Mesenteric fat pad (tissue), 1 donor: ENCODE measurements at places on chromosomes 11 and 22. TPM values are rescaled to one million over a fixed set of nuclear protein-coding genes. Genes with fewer than 3 reads are reported as not detected.

DNA sequence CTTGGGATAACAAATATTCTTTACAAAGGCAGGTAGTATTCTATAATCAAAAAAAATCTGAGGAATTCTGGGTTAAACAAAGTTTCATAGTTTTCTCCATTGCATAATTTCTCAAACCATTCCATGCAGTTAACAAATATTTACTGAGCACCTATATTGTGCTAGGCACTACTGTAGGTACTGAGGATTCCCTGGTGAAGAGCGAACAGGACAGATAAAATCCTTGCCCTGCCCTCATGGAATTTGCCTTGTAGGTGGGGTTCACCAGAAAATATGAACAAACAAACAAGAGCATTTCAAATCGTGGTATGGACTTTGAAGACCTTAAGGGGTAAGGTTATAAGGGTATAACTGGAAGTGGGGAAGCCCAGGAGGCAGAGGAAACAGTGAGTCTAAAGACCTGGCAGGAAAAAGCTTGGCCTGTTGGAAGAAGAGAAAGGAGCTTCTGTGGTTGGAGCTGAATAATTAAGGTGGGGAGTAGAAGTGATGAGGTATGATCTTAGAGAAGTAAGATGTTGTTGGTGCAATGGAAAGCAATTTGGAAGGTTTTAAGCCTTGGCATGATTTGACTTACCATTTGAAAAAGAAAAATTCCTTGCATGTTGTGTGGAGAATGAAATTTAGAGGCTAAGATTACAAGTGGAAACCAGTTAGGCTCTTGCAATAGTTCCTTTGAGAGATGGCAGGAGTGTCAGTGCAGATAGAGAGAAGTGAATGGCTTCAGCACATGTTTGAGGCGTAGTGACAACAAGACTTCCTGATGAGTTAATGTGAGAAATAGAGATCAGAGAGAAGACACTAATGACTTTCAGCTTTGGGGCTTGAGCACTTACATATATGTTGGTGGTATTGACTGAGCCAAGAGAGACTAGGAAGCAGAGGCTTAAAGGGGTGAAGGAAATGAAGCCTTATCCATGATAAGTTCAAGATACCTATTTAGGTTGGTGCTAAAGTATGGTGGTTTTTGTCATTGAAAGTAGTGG is 55.7 kb upstream of the PICALM start:
- DNase-seq, result no peak

DNA sequence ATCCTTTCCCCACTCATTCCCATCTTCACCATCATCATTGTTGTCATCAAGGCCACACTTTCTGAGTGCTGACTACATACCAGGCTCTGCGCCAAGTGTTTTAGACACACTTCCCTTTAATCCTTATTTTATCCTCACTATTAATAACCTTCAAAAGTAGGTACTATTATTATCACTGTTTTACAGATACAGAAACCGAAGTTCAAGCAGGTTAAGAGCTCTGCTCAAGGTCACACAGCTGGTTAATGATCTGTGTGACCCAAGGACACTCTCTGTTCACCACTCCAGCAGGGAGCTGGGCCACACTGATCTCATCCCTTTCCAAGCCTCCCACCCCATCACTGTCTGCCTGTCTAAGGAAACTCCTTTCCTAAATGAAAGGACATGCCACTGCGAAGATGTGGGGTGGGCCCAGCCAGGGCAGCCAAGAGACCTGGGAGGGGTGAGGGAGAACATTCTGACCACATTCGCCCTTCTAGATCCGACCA is 17.2 kb upstream of the TSKU start:
- DNase-seq, result no peak

DNA sequence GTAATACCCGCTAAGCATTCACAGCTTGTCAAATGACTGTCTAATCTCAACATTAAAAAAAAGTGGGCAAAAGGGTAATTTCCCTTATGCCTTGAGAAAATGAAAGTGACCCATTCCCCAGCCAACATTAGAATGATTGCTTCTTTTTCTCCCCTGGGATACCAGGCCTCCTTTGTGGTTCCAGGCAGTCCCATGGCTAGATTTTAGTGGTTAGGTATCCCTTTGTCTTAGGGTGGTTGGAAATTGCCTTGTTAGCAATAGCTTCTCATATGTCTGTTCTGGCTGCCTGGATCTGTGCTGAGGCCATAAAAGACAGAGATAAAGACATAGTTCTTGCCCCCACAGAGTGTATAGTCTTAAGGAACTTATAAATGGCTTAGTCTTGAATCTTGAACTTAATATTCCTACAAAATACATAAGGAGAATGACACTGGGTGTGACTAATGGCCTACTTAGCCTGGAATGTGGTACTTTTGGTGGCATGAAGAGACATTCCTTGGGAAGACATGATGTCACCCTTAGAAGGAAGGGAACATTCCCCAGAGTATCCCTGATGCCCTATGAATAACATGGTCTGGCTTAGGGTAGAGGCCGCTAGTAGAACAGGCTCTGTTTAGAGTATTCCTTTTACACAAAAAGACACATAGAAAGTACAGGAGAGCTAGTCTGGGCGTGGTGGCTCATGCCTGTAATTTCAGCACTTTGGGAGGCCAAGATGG is 90.3 kb downstream of the ZBTB16 start:
- no peak for DNase-seq

DNA sequence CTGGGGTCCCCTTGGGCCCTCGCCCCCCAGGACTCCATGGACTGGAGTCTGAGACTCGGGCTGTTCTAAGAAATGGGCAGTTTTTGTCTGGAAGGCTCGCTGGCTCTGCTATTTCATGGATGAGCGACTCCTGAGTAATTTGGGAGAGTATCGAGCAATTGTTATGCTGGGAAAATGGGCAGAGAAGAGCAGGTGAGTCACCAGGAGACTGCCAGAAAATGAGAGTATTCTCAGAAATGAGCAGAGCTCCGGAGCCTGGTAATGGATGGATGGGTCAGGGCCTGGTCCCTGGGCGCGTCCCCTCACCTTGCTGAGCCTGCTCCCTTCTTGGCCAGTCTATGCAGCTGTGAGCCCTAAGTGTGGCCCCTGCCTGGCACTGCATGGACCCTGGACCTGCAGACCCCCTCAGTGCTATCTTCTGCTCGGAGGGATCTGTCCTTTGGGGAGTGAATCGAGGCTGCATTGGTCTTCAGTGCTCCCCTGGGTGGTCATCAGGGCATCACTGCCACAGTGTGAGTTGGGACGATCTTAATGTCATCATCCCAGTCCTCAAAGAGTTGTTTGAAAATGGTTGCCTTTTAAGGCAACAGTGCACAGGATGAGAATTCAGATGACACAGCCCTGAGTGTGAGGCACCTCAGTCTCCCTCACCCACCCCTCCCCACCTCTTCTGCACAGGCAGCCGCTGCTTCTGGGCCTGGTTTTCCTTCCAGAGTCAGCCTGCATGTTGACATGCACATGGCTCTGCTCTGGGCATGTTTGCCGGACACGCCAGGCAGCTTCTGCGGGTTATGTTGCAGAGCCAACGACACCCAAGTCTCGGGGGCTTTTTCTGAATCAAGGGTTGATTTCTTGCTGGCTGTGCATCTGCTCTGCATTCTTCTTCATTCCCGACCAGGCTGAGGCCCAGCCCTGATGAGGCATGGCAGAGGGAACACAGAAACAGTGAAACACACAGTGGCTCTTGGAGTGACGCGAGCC is 519.0 kb downstream of the TBC1D22A start:
- no peak for DNase-seq

Gene CACNA1I
- 0.10 TPM for total RNA-seq

Gene GDPD4
- total RNA-seq, result not detected

Gene RASD2
- total RNA-seq, result 1.6 TPM

Gene OR10A2
- total RNA-seq, result not detected
